ENCODE measurements at places on chromosomes 11 and 22.

DNA sequence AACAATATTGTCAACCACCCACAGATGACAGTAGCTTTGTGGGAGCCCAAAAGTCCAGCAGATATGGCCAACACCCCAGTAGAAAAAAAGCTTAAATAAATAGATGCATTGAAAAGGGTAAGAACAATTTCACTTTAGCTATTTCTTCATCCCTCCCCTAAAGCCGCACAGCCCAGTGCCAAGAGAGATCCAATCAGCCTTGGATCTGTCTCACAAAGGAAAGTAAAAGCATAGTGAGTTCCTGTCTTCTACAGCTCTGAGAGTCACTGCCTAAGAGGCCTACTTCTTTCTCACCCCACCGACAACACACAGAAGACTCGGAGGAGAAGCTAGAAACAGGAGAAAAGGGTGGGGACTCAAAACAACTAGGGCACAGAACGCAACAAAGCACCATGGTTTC lies 196.4 kb downstream of the SBF2 start:
- DNase-seq: no peak

GRCh38 chr22:30007361-30007760 lies 72.9 kb upstream of the HORMAD2 start:
- no peak for DNase-seq

- no peak for DNase-seq
These were observed 40.8 kb downstream of the RIBC2 start for GRCh38 chr22:45454275-45454674.

- no peak for DNase-seq
These were observed 14.5 kb downstream of the ART5 start for GRCh38 chr11:3627291-3627690.

GRCh38 chr11:63667995-63668795 lies 3.0 kb downstream of the ATL3 start:
- no peak for DNase-seq

DNA sequence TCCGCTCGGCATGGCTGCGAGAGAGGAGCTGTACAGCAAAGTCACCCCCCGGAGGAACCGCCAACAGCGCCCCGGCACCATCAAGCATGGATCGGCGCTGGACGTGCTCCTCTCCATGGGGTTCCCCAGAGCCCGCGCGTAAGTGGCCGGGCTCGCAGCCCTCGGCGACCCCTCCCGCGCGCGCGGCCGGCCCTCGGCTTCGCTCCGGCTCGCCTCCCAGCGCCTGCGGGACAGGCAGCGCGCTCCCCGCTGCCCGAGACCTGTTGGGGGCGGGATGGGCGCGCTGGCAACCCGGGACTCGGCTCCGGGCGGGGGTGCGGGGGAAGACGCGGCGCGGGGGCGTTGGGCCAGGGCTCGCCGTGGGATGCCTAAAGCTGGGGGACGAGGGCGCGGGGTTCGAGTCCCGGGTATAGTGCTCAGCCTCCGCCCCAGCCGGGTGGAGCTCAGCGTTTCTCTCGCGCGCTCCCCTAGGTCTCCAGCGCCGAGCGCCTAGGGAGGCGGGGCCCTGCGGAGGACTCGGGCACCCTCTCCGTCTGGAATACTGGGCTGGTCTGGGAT lies 630 bp downstream of the UBASH3B start:
- DNase-seq: no peak

GRCh38 chr11:58121096-58121495 lies 4.2 kb downstream of the OR9I1 start:
- no peak for DNase-seq
